Stimulated activated CD8-positive, alpha-beta memory T cell treated with anti-CD3 and anti-CD28 coated beads, Interleukin-12 subunit alpha, Interleukin-12 subunit beta, amount 100 ng/mL, for 1 hour (primary cell): ENCODE measurements at places on chromosomes 3 and 15.

DNA sequence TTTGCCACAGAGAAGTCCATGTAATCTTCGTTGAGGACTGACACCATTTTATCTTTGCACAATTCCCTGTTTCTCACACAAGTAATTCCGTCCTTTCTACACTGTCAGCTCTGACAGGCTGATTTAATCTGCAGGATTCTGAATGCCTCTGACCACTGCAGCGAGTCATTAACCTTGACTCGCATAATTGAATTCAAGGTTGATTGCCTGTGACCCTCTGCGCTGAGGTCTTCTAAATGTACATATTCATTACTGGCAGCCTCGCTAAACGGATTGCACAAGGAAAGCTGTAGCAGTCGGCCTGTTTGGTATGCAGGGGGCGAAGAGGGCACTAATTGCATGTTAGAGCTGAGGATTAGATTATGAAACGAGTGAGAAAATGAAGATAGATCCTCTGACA is 147.8 kb downstream of the SHOX2 start:
- no peak for DNase-seq

DNA sequence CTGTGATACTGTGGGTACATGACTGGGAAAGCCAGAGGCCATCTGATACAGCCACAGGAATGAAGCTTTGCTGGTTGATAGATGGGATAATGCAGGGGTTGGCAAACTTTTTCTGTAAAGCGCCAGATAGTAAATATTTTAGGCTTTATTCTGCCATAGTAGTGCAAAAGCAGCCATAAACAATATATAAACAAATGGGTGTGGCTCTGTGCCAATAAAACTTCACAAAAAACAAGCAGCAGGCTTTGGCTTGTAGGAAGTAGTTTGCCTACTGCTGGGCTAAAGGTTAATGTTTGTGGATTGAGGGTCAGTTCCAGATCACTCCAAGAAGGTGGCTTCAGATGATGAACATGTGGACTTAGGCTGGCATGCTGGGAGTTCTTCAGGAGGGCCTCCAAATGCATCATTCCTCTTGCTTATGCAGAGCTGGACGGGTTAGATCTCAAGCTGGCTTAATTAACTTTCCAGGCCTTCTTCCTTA is 305.7 kb downstream of the RPLP1 start:
- DNase-seq, result no peak

DNA sequence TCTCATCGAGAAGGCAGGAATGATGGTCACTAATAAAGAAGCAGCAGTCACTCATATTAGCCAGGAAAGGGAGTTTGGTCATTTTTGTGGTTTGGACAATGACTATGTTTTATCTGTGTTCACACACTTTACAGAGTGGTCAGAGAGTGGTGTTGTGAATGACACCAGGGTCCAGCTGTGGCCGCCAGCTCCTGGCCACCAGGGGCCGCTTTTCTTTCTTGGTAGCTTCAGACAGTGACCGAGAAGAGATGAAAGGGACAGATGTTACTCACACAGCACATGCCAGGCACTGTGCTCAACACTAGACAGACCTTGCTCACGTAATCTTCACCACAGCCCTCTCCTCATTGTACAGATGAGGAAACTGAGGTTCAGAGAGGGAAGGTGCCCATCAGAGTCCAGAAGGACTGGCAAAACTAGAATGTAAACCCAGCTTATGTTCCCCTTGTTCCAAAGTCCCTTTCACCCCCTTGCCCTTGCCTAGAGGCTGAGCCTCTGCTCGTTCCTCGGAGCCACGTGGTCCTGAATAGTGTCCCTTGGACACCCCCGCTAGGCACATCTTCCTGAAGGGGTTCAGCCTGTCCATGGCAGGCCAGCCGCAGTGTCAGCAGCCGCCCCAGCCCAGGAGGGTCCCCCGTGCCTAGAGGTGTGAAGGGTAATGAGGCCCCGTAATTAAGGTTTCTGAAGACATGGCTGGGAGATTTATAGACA is 55.6 kb downstream of the CYP11A1 start:
- no peak for DNase-seq

- no peak for DNase-seq
Observed at GRCh38 chr15:65050270-65050669, 5.1 kb downstream of the SLC51B start.

GRCh38 chr3:129003578-129004112 is 2.5 kb downstream of the EFCC1 start:
- no peak for DNase-seq

DNA sequence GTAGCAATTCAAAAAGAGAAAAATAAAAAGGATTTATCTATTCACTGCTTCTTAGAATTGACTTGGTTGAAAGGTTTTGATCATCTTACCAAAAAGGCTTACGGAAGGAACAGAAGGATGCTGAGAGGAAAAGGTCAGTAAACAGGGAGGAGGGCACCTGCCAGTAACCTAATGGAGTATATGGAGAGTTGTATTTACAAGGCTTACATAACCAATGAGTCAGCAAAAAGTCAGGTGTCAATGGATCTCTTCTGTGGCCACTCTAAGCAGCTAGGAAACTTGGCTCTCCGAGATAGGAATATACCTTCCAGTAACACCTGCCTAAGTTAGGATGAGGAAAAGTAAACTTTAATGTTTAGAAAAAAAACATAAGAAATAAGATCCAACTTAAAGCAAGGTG is 80.5 kb upstream of the PLXND1 start:
- DNase-seq, result no peak

- no peak for DNase-seq
Observed at GRCh38 chr3:106117490-106117858, 248.7 kb upstream of the CBLB start.

- DNase-seq, result no peak
Observed at GRCh38 chr15:37217567-37217966, 117.2 kb upstream of the MEIS2 start.

GRCh38 chr3:141960731-141961130 is 84.3 kb downstream of the ATP1B3 start:
- DNase-seq, result no peak

- no peak for DNase-seq
Observed at GRCh38 chr3:196210673-196211556, at the start of gene ZDHHC19. Gene ZDHHC19, minus strand, starts transcription at chr3:196211400. Its CDS starts 85 bp downstream, at chr3:196211315.

- DNase-seq, result no peak
Observed at GRCh38 chr15:40618906-40619305, 24.9 kb downstream of the KNL1 start.
